ENCODE measurements at places on chromosomes 6 and 20. TPM values are rescaled to one million over a fixed set of nuclear protein-coding genes. Genes with fewer than 3 reads are reported as not detected.

CTCFL gene
- 0.40 TPM for polyA plus RNA-seq

RAMACL gene
- 0.23 TPM for polyA plus RNA-seq

TMEM63B gene
- polyA plus RNA-seq, result 15.8 TPM

C6orf15 gene
- not detected for polyA plus RNA-seq

COX4I2 gene
- polyA plus RNA-seq, result 8.1 TPM

DNA sequence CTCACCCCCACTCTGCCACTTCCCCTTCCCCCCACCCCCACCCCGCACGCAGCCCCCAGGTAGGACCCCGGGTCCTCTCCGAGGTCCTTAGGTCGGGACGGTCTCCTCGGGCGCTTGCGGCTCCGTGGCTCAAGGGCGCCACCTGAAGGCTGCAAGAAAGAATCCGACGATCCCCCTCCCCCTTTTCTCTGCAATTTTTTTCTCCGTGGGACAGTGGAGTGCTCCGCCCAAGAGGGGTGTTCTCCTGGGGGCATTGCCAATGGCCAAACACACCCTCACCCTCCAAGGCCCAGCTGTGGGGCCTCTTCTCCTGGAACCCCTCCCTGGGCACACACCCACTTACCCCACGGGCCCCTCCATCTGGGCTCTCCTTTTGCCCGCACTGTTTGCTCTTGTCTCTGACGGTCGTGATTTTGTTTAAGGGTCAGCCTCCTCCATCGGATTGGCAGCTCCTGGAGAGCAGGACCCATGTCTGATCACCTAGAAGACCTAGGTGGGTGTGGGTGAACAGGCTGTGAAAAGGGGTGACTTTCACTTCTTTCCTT lies 1.1 kb upstream of the TMEM74B start:
- DNase-seq, result peak; percentile 34

DNA sequence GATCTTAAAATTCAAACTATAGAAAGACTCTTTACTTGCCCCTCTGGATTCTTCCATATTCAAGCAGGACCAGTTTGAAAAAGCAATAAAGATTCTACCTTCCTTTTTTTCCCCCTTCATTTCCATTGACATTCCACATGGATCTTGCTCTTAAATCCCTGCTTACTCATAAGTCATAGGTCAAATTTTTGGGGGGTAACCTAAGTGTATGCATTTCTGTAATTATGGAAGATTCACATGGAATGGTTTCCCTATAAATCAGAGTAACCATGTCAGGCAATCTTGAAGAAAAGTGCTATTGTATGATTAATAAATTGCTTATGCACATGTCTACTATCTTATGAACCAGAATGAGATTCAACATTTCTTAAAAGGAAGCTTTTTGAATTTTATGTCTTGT lies 551.0 kb downstream of the HAO1 start:
- no peak for DNase-seq

DNA sequence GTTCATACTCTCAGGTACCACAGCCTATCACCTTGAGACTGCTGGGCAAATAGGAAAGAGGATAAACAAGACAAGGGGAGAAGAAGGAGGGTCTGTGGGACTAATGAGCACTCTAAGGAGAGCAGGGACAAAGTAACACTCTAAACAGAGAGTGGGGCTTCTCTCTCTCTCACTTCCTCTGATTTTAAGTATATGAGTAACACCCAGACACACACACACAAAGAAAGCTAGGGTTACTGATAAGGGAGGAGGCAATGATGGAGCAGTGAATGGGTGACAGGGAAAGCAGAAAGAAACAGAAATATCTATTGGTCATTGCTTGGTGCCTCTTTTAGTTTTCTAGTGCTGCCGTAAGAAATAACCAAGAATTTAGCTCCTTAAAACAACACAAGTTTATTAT lies 96.2 kb upstream of the RNF217 start:
- DNase-seq, result no peak

DNA sequence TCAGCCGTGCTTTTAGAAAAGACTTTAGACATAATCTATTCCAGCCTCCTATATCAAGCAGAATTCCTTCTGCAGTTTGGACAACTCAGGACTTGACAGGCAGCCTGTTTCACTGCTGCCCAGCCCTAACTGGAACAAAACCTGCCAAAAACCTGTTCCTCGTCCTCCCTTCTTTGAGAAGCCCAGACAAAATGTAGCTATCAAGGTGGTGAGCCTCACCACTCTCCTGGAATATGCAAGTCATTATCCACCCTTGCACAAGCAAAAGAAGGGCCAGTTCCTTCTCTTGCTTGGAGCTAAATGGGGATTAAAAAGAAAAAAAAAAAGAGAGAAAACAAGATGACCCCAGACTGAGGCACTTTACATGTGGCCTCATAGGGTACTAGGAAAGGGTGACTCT lies 64.2 kb downstream of the TFAP2A start:
- peak; percentile 13 for DNase-seq

GRCh38 chr20:60787276-60787675 lies 464.8 kb upstream of the CDH4 start:
- DNase-seq, result peak; percentile 72

GRCh38 chr6:44386364-44386928 lies 1.1 kb upstream of the CDC5L start:
- peak; percentile 36 for DNase-seq

- peak; percentile 51 for DNase-seq
Measured at GRCh38 chr6:165847407-165848085, 184.5 kb upstream of the PDE10A start.

- DNase-seq, result no peak
Measured at GRCh38 chr6:31386099-31386498, 17.3 kb upstream of the MICA start.

DNA sequence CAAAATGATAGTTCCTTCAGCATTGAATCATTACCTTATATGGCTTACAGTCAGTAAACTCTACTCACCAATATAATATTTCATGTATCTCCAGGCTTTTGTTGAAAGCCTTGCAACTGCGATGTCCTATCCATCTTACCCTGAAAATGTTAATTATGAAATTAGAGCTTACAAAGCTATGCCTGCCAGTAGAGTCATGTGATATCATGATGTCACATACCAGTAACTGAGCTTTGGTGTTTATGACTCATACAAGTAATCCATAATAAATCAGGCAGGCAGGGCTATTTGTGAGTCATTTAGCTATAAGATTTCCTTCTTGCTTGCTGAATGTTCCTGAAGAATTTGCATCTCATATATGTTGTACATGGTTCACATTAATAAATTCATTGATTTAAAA lies 44.9 kb upstream of the FAM83B start:
- no peak for DNase-seq

GRCh38 chr6:167005350-167006159 lies 6.4 kb downstream of the CEP43 start:
- DNase-seq, result no peak

DNA sequence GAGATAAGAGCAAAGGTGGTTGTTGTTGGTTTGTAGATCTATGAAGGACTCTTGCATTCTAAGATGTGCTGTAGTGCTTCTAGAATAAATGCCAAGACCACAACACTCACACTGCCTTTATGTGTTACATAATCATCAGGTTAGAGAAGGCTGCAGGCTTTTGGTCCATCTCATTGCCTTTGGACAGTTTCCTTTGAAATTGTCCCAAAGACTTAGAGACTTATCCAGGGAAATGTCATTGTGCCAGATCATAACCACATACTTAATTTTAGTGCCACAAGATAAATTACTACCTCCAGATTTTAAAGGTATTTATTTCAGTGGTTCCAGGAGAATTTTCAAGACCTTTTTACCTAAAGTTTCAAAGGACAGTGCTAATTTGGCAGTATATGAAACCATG lies 666.6 kb upstream of the CITED2 start:
- no peak for DNase-seq

DNA sequence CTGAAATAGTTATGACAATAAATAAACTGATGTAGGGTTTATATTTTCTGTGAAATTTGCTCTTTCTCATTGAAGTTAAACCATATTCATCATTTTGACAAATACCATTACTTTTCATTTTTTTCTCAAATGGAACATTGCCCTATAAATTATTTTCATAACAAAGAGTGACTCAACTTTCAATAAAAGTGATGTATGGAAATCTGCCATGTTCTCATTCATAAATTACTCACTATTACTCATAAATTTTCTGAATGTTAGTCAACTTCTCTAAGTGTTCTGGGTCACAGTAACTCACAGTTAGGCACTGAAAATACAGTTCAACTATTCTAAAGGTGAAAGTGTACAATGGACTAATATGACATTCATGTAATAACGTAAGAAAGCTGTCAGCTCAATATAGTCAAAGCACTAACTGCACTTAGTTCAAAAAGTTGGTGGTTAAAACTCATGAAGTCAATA lies 19.0 kb upstream of the STX11 start:
- peak; percentile 43 for DNase-seq

DNA sequence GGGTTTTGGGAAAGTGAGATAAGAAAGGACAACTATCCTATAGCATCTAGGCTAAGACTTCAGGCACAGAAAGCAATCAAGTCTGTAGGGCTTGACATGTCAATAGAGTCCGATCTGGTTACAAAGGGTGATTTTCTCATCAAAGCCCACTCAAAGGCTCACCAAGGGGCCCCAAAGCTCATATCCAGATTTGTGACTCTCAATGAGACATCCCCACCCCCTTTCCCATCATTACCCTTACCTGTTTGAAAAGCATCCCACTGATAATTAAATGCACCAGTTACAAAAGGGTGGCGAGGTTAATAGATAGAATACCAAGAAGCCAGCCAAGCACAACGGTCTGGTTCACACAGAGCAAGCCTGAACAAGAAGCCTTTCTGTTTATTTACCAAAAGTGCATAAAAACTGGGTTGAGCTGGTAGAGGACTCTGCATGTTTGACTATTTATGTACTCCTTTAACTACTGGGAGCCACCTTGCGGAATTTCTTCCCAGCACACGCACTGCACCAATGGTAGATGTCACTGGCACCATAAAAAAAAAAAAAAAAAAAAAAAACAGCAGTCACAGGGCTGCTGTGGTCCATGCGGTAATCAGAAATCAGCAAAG lies 6.1 kb downstream of the JAG1 start:
- DNase-seq, result no peak

GRCh38 chr20:6036213-6036612 lies 17.6 kb downstream of the LRRN4 start:
- no peak for DNase-seq

DNA sequence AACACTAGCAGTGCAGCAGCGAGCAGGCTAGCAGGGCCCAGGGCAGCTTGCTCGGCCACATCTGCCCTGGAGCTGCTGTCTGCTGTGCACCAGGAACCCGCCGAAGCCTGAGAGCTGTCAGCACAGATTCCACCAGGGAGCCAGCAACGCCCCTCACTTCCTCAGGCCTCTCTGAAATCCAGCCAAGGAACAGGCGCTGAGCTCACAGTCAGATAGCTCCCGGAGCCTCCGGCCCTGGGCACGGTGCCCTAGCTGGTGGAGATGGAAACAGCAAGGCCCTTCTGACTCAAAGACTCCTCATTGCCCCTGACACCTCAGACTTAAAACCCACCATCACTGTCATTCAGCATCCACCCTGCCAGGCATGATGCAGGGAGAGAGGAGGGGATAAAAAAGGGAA lies 839.4 kb downstream of the MAFB start:
- peak; percentile 91 for DNase-seq

DNA sequence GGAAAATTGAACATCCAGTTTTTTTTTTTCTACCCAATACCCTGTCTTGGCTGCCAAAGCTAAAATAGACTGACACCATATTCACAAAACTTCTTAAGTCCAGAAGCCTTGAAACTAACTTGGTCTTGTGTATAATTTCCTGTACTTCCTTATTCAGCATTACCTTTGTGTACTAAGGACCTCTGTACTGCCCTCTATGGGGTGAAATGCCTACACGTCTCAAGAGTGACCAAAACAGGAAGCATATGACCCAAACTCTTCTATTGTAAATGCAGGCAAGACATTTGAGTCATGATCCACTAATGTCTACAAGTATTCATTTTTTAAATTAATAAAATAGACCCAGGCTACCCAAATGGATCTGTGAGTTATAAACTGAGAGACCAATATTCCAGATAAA lies 50.4 kb downstream of the HMGCLL1 start:
- no peak for DNase-seq

- DNase-seq, result peak; percentile 43
Measured at GRCh38 chr6:70479236-70479635, 65.9 kb downstream of the FAM135A start.
